ENCODE measurements at places on chromosomes 4 and X.

DNA sequence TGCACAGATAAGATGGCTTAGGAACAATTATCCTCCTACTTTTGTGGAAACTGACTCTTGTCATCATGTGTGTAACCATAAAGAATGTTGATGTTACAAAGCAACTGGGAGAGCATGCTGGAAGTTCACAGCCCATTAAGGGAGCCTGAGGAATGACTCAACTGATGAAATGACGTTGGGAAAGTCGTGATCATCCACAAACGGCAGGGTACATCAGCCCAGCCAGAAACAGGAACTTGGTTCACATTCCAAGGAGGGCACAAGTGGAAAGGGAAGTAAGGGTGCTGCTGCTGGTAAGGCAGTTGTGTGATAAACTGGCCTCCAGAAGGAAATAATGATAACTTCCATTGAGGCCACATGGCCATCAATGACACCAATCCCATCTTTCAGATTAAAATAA lies 6.7 kb downstream of the TEC start:
- DNase-seq = no peak

- no peak for DNase-seq
Measured at GRCh38 chr4:127783955-127784770, 2.0 kb downstream of the HSPA4L start.

DNA sequence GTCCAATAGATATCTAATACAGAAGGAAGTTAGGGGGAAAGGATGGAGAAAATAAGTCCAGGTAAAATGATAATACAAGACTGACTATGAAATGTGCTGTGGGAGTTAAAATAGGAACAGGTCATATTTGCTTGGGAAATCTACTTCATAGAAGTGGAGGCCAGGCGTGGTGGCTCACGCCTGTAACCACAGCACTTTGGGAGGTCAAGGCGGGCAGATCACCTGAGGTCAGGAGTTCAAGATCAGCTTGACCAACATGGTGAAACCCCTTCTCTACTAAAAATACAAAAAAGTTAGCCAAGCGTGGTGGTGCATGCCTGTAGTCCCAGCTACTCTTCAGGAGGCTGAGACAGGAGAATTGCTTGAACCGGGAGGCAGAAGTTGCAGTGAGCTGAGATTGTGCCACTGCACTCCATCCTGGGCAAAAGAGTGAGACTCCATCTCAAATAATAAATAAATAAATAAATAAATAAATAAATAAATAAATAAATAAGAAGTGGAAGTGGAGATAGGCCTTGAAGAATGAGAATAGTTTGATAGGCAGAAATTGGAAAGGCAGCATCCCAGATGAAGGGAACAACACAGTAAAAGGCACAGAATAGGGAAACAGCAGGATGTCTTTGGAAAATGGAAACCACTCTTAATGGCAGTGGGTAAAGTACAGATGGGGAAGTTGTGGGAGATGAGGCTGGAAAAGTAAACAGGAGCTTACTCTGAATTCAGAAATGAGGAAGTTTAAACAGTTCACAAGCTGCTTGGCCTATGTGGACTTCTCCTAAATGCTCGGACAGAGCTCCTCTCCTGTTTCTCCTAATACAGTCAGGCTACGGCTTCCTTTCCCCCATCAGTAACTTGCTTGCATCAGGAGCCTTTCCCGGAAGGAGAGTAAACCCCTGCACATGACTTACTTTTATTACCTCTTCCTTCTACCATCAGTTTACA lies 15.1 kb upstream of the GK start:
- no peak for DNase-seq

GRCh38 chr4:76458297-76458696 lies 23.3 kb downstream of the SHROOM3 start:
- no peak for DNase-seq

GRCh38 chrX:105121186-105121585 lies 99.3 kb downstream of the TEX13A start:
- no peak for DNase-seq

DNA sequence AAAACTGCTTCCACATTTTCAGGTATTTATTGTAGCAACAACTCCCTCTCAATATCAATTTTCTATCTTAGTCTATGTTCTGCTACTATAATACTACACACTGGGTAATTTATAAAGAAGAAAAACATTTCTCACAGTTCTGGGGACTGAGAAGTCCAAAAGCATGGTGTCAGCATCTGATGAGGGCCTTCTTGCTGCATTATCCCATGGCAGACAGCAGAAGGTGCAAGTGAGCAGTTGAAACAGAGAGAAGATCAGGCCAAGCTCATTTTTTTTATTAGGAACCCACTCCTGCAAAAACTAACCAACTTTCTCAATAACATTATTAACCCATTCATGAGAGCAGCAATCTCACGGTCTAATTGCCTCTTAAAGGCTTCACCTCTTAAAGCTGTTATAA lies 376.0 kb downstream of the RAB28 start:
- no peak for DNase-seq

Measured in activated T-helper 2 cell treated with anti-CD3 and anti-CD28 coated beads, Interferon-gamma antibody, Interleukin-2, Interleukin-4, amounts not matched to agents 10 μg/mL and 5 μg/mL and 100 μg/mL, durations not matched to agents 14 hours and 24 hours and 36 hours (primary cell).